ENCODE measurements at places on chromosomes 11 and 22.

- DNase-seq: no peak
Observed at GRCh38 chr11:16809886-16810668, 71.6 kb downstream of the C11orf58 start.

DNA sequence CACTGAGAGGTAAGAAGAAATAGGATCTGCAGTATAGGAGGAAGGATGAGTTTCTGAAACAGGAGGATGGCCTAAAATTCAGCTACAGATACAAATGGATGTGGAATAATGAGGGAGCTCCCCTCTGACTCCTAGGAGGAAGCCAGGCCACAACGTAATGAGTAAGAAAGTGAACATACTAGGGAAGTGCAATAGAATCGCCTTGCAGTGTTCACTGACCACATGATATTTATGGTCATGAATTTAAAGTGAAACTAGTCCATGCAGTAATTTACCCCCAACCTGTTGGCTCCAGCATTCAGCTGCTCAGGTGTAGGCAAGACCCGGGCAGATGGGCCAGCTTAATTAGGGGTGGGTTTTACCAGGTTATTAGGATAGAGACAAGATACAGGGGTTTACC lies 101.7 kb downstream of the DEUP1 start:
- DNase-seq: no peak

- DNase-seq: no peak
Observed at GRCh38 chr11:28703371-28703770, 595.2 kb downstream of the METTL15 start.

DNA sequence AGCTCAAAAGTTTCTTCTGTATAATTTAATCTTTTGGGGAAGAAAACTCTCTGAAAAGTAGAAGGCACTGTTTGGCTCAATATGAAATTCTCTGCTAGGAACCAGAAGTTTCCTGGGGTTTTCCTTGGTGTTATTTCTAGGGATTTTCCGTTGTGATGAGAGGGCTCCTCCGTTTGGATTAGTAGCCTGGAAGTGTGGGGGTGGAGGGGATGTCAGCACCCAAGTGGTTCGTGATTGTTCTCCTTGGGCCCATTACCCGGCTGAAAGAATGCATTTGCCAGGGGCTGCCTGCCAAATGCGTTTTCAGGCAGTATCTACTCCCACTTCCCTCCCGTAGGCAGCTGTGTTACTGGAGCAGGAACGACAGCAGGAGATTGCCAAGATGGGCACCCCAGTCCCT lies 4.3 kb downstream of the SF3B2 start:
- DNase-seq: no peak

GRCh38 chr11:8908099-8908498 lies 2.9 kb upstream of the AKIP1 start:
- no peak for DNase-seq

All from stimulated activated CD4-positive, alpha-beta T cell treated with anti-CD3 and anti-CD28 coated beads, Interleukin-1b, Interleukin-23, amount 100 ng/mL, for 1 hour (primary cell).